Epithelial cell of proximal tubule (primary cell): ENCODE measurements at places on chromosomes 5 and 9.

DNA sequence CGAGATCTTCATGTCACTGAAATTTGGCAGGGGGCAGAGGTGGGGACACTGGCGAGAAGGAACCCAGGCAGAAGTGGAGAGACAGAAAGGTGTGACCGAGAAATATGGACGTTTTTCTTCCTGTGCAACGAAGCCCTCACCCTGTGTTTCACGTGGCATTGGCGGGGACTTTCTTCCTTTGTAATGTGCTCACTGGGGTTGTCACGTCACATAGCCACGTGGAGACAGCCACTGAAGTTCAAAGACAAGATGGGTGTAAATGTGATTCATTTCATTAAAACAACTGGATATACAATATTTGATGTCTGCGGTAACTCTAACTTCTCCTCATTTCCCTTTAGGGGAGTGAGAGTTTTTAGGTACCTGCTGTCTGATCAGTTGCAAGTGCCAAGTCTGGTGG, 225.7 kb downstream of the FSTL4 start:
- DNase-seq: no peak

DNA sequence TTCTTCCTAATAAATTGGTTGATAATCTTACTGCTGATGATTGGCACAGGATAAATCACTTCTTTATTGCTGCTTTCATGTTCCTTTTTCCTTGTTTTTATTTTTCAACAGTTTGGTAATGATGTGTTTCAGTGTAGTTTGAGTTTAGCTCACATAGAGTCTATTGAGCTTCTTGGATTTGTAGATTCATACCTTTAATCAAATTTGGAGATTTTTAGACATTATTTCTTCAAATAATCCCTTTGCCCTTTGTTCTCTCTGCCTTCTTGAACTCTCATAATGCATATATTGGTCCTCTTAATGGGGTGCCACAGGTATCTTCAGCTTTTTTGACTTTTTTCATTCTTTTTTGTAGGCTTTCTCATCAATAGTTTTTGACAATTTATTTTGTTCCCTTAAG, 275.3 kb downstream of the TLE4 start:
- DNase-seq: no peak

GRCh38 chr5:142438573-142438972, 113.8 kb upstream of the SPRY4 start:
- DNase-seq: no peak

DNA sequence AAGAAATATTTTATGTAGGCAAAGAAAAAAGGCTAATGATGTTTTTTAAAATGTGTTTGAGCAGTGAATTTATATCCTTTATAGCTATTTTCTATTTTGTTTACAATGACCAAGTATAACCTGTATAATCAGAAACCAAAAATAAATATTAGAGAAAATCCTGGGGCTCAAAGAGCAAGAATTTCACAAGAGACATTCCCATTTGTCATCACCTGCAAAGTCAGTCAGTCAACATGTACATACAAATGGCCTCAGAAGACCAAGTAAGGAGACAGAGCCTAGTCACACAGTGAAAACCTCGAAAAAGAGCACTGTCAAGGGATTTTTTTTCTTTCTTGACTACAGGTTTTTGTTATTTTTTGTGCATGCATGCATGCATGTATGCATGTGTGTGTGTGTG, 231.4 kb downstream of the GLIS3 start:
- no peak for DNase-seq

- no peak for DNase-seq
Observed at GRCh38 chr5:102747386-102748166, 7.5 kb upstream of the PAM start.
